Right ventricle myocardium superior (tissue), 1 donor: ENCODE measurements at places on chromosomes 3 and 15. TPM values are rescaled to one million over a fixed set of nuclear protein-coding genes. Genes with fewer than 3 reads are reported as not detected.

Gene SERPINI2
- total RNA-seq, result 0.40 TPM

Gene CACNA2D2
- total RNA-seq, result 1.6 TPM

Gene MYO5C
- 2.3 TPM for total RNA-seq

Gene SYNM
- total RNA-seq, result 295 TPM

Gene GRM2
- total RNA-seq, result 0.08 TPM

Gene MYNN
- total RNA-seq, result 11.4 TPM

Gene XCR1
- total RNA-seq, result not detected

Gene ZMYND10
- not detected for total RNA-seq

Gene TXNRD3
- total RNA-seq, result 5.4 TPM

Gene CCR9
- not detected for total RNA-seq

Gene DCBLD2
- total RNA-seq, result 27.2 TPM

Gene ATR
- 5.2 TPM for total RNA-seq

Gene RHO
- total RNA-seq, result not detected

Gene IL20RB
- total RNA-seq, result 0.35 TPM

Gene CLDN16
- not detected for total RNA-seq

Gene MEF2A
- 137 TPM for total RNA-seq

Gene FOXB1
- not detected for total RNA-seq

Gene LRTM1
- not detected for total RNA-seq

Gene ACOX2
- 33.3 TPM for total RNA-seq

Gene CPN2
- 2.4 TPM for total RNA-seq
